ENCODE measurements at places on chromosomes 3 and 15.
A peak's percentile ranks its signal among the peaks of the same experiment; 100 is the strongest.

- DNase-seq = no peak
These were observed 1.9 kb downstream of the P2RY12 start for GRCh38 chr3:151382671-151383070.

- no peak for DNase-seq
These were observed 1.1 kb downstream of the ATP13A4 start for GRCh38 chr3:193553586-193553985.

- no peak for DNase-seq
These were observed 91.6 kb downstream of the CACNA2D3 start for GRCh38 chr3:54213907-54214306.

- DNase-seq = no peak
These were observed 21.9 kb downstream of the IL12A start for GRCh38 chr3:160010578-160010977.

GRCh38 chr15:43775411-43775965 is 1.3 kb downstream of the ELL3 start:
- DNase-seq = no peak

DNA sequence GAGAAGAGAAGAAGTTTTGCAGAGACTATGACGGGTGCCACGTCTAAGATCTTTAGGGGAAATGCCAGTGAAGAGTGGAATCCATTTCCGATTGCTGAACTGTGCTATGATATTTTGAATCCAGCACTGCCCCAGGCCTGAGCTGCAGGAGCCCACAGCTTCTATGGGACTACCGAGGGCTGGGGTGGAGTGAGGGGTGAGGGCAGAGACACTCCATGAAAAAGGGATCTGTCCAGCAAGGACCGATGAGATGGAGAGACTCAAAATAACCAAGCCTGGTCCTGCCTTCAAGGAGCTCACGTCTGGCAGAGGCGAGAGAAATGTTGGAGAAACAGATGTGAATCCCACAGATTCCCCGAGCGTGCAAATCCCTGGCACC is 79.8 kb upstream of the MEF2A start:
- DNase-seq = no peak

DNA sequence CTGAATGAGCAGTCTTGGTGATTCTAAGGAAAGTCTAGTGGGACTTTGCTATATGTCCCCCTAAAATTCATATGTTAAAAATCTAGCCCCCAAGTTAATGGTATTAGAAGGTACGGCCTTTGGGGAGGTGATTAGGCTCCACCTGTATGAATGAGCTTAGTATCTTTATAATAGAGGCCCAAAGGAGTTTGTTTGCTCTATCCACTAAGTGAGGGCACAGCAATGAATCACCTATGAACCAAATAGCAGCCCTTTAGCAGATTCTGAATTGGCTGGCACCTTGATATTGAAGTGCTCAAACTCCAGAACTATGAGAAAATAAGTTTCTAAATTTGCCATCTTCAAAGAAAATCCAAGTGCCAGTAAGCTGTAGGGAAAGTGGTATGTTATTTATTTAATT is 187.9 kb downstream of the SUCNR1 start:
- DNase-seq = no peak

DNA sequence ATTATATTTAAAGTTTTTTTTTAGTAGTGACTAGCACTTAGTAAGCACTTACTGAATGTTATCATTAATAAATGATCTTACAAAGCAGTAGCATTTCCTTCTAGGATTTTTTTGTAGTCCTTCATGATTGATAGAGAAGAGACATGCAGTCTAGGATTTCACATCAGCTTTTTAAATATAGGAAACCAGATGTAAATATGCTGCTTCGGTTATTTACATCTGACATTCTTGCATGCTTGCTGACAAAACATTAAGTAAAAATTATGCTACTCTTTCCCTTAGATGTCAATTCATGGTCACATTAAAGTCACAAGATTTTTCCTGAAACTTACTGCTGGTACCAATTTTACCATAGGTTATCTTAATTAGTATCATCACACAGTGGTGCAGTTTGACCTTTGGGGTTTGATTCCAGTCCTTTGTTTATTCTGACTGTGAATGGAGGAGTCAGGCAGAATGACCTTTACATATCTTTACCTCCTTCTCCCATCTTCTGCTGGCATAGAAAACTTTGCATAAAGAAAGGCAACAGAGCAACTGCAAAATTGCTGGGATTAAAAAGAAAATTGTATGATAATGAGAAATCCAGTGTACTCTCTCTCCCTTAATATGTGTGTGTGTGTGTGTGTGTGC is 286.5 kb downstream of the LPP start:
- no peak for DNase-seq

DNA sequence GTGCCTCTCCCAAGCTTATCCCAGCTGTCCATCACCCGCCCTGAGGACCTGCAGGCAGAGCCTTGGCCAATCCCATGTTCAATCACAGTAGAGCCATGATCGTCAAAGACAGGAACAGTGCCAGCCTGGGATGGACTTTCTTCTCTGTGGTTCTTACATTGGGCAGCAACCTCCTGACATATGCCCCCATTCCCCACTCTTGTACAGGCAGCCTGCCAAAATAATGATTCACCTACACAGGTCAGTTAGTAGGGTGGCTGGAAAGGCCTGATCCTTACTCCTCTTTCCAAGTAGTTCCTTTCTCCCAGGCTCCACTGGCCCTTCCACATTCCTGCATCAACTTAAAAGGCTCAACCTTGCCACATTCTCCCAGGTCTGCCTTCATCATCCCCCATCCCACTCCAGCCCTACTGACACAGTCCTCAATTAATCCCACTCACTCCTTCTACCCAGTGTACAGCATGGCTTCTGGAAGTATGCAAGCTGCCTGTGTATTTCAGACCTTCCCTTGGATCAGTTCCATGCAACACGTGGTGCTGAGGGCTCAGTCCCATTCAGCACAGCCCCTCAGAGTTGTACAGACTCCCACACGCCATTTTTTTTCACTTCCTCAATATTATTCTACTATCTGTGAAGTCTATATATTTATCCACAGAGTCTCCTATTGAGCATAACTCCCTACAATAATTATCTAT is 189.8 kb downstream of the NTRK3 start:
- DNase-seq = no peak

DNA sequence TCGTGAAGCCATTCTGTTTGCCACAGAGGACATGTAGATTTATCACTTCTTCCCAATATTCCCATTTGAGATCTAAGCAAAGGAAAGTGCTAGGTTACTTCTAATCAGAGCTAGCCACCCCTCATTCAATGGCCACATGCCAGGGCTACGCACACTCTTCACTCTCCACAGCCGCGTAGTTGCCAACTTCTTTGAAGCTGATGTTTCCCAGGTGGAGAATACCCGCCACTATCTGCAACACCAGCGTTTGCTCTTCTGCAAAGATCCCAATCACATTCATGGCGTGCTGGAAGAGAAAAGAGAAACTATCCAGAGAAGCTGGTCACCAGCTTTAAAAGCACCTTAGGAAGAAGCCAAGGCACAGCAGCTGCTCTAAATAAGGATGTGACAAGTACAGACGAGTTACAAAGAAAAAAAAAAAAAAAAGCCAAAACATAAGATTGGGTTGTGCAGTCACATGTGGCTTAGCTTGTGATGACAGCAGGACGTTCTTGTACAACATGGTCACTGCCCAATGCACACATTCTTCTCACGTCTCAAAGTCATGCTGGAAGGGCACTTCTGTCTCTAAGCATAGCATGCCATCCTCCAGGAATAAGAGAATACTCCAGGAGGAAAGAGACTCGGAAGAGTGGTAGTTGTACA is 16.4 kb downstream of the LDHAL6B start:
- no peak for DNase-seq

DNA sequence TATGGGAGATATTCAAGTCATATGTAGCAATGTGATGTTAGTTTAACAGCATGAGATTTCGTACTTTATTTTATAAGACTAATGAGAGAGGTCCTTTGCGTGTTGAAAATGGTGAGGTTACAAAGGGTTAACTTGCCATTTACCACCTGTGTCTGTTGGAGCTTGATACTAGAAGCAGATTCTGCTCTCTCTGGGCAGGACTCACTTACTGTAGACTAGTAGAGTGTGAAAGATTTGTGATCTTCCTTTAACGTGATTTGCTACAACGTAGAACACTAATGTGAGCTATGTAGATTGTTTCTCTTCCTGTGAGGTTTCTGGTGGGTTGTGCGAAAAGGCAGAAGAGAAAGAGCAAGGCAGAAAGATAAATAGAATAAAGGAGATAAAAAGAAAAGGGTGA is 1.1 kb downstream of the TP63 start:
- DNase-seq = no peak

DNA sequence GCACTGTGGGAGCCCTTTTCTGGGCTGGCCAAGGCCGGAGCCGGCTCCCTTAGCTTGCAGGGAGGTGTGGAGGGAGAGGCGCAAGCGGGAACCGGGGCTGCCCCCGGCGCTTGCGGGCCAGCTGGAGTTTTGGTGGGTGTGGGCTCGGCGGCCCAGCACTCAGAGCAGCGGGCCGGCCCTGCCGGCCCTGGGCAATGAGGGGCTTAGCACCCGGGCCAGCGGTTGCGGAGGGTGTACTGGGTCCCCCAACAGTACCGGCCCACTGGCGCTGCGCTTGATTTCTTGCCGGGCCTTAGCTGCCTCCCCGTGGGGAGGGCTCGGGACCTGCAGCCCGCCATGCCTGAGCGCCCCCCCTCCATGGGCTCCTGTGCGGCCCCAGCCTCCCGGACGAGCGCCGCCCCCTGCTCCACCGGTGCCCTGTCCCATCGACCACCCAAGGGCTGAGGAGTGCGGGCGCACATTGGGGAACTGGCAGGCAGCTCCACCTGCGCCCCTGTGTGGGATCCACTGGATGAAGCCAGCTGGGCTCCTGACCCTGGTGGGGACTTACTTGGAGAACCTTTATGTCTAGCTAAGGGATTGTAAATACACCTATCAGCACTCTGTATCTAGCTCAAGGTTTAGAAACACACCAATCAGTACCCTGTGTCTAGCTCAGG is 707.7 kb downstream of the GRM7 start:
- no peak for DNase-seq

- DNase-seq = no peak
These were observed 57.6 kb upstream of the MEX3B start for GRCh38 chr15:82103468-82103867.

GRCh38 chr3:142818651-142819050 is 70.2 kb downstream of the PCOLCE2 start:
- DNase-seq = no peak

- DNase-seq = no peak
These were observed 229.0 kb downstream of the GAP43 start for GRCh38 chr3:115852278-115852677.

- no peak for DNase-seq
These were observed 46.4 kb downstream of the DNAJB8 start for GRCh38 chr3:128420289-128420688.

- DNase-seq = no peak
These were observed 602.0 kb upstream of the KCNMB2 start for GRCh38 chr3:177934001-177934891.

- DNase-seq = no peak
These were observed 7.6 kb downstream of the SLC27A2 start for GRCh38 chr15:50189633-50190032.

GRCh38 chr3:72520690-72521308 is 327.4 kb downstream of the SHQ1 start:
- DNase-seq = peak; percentile 66

GRCh38 chr3:148729476-148730055 is 31.9 kb downstream of the AGTR1 start:
- no peak for DNase-seq

DNA sequence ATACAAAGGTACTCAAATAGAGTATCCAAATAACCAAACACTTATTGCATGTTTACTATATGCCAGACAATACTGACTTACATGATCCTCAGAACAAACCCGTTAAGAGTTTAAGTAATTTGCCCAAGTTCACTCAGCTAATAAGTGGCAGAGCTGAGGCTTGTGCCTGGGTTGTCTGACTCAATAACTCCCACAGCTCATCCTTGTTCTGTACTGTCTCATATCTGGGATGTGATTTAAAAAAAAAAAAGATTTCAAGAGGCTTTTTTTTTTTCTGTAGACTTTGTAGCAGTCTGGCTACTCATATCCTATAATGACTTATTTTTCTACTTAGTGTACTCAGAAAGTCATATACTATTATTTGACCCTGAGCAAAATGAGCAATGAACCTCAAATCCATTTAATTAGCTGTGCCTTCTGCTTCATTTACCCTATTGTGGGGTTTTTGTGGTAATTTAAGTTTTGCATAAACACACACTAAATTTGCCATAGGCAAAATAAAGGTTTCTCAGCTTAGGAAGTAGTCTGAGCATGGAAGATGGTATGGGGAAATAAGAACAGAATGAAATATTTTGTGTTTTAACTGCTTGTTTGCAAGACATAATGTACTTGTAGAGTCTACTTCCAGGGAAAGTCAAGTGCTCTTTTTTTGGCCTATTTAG is 3.1 kb downstream of the NSUN3 start:
- no peak for DNase-seq

DNA sequence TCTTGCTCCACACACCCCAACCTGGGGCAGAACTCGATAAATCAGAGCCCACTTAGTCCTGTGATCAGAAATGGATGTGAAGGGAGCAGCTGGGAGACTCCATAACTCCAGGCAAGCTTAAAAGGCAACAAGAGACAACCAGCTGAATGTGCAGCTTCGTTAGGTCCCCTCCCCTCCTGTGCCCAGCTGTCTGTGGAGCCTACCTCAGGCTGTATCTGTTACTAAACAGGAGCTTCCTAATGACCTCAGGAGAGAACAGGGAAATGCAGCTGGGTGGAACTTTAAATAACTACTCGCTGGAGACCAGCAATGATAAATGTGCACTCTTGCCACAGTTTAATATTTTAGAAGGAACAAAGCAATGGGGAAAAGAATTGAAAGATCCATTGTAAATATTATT is 25.9 kb downstream of the SLC9A9 start:
- DNase-seq = no peak

DNA sequence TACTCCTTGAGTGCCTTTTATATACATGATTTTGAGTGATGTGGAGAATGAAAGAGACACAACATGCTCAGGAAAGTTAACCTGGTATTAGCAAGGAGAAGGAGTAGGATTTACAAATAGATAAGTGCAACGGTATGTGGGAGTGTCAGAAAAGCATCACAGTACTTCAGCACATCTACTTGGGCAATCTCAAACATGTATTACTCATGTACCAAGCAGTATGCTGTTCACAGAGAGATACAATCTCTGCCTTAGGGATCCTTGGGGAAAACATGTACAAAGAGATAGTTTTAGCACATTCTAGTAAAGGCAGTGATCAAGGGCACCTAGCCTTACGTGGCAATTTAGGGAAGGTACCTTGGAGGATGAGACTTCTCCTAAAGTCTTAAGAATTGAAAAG is 146.5 kb downstream of the FILIP1L start:
- DNase-seq = no peak

DNA sequence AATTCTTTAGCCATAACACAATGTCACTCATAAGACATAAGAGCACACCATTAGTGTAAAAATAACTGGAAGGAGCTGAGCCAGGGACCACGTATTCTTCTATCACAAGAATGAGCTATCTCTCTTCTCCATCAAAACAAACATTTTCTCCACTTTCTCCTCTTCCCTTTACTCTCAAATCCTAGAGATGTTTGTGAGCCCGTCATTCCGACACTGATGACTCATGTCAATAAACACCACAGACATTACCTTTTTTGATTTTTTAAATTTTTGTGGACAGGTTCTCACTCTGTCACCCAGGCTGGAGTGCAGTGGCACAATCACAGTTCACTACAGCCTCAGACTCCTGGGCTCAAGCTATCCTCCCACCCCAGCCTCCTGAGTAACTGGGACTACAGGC is 86.6 kb downstream of the MEX3B start:
- no peak for DNase-seq

Data from activated CD4-positive, alpha-beta T cell treated with anti-CD3 and anti-CD28 coated beads, Interleukin-2, amount 10 ng/mL, durations not matched to agents 24 days and 14 days (primary cell).